H1 (cell line): ENCODE measurements at places on chromosomes 1 and 21.

- peak within 1 kb of the TSS; percentile 80 for H3K4me3 ChIP-seq
- DNase-seq = no peak
- H3K27me3 ChIP-seq = peaks cover 4% of the 10 kb centered on the region
- H3K4me1 ChIP-seq = no peaks in the 10 kb centered on the region
These were observed at the start of gene ADARB1 for GRCh38 chr21:45074048-45074817. Gene ADARB1 (plus strand): TSS chr21:45074580. CDS start chr21:45171657, 97,077 bp downstream.

- H3K4me3 ChIP-seq = no peak overlapping the region
- no peak for DNase-seq
- H3K36me3 ChIP-seq = peaks cover 15% of the 10 kb centered on the region
- no peak overlapping the region for H3K27ac ChIP-seq
- no peaks in the 10 kb centered on the region for H3K4me1 ChIP-seq
These were observed 10.8 kb downstream of the FNDC5 start for GRCh38 chr1:32859915-32860314.

DNA sequence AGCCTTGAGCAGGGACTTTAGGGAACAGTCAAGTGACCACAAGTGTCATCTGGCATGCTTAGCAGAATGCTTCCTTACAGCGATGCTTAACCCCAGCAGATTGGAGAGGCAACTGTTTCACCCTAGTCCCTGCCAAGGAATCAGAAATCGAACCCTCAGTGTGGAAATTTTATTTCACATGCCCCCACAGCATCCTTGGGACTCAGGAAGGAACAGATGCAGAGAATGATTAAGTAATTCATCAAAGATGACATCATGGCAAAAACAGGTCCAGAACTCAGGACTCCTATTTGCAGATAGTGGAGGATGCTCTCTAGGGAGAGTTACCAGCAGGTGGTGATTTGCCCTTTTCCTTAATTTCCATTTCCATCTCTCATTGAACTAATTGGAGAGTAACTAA is 333.0 kb upstream of the KAZN start:
- H3K4me3 ChIP-seq = no peak overlapping the region
- no peaks in the 10 kb centered on the region for H3K4me1 ChIP-seq
- H3K36me3 ChIP-seq = no peaks in the 10 kb centered on the region
- no peak overlapping the region for H3K27ac ChIP-seq
- H3K27me3 ChIP-seq = no peaks in the 10 kb centered on the region

DNA sequence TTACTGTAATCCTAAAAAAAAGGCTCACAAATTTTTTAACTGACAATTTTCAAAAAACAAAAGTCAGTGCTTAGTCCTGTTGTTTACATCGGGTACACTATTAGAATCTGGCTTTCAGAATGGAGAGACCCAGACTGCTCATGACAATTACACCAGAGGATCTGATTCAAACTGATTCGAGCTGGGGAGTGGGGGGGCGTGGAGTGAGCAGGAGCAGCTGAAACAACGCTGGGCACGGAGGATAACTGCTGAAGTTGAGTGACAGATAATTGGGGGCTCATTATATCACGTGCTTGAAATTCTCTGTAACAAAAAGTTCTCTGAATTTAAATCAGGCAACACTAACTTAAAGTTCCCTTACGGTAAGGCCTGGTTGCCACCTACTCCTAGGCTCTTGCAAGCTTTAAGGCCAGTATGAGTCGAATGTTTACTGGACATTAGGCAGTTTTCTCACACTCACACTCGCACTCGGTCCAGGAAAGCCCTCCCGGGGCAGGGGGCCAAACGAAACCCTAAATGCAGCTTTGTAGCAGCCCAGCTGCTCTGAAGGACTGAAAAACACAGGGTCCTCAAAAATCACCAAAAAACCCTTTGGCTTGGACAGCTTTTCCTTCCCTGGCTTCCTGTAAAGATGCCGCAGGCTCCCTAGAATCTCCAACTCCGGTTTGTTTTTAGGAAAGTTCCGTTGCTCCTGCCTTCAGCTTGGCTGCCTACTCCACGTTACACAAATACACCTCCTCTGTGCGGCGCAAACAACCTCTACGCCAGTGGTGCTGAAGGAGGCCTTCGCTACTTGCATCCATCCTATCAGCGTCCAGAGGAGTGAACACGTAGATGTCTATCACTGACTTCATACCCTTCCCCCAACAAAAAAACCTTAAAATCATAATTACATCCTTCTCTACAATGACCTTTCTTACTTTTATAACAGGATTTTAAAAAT is 42.9 kb downstream of the CAPZB start:
- no peak overlapping the region for H3K4me3 ChIP-seq
- H3K27me3 ChIP-seq = no peaks in the 10 kb centered on the region
- no peaks in the 10 kb centered on the region for H3K36me3 ChIP-seq
- peaks cover 11% of the 10 kb centered on the region for H3K4me1 ChIP-seq
- no peak for DNase-seq
- no peak overlapping the region for H3K27ac ChIP-seq

DNA sequence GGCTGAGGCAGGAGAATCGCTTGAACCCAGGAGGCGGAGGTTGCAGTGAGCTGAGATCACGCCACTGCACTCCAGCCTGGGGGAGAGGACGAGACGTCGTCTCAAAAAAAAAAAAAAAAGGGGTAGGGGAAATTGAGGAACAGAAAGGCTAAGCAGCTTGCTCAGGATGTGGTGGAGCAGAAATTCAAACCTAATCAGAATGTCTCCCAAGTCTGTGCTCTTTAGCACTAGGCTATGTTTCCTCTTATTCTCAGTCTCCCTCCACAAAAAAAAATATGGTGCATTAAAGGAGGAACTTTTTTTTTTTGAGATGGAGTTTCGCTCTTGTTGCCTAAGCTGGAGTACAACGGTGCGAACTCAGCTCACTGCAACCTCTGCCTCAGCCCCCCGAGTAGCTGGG is 114.2 kb downstream of the SLC16A1 start:
- H3K36me3 ChIP-seq = no peaks in the 10 kb centered on the region
- no peaks in the 10 kb centered on the region; the same call in 1 of the 2 replicates for H3K4me1 ChIP-seq
- no peaks in the 10 kb centered on the region for H3K27me3 ChIP-seq
- no peak overlapping the region for H3K27ac ChIP-seq
- DNase-seq = no peak
- no peak overlapping the region for H3K4me3 ChIP-seq
